ENCODE measurements at places on chromosomes 4 and X. TPM values are rescaled to one million over a fixed set of nuclear protein-coding genes. Genes with fewer than 3 reads are reported as not detected.

- no peak for DNase-seq
Observed at GRCh38 chr4:59247032-59247431, 1953.1 kb upstream of the ADGRL3 start.

The CYTL1 gene
- not detected for total RNA-seq

GRCh38 chrX:123696334-123696733 lies 36.5 kb downstream of the THOC2 start:
- no peak for DNase-seq

- no peak for DNase-seq
Observed at GRCh38 chr4:55037728-55038127, 87.7 kb downstream of the KDR start.

DNA sequence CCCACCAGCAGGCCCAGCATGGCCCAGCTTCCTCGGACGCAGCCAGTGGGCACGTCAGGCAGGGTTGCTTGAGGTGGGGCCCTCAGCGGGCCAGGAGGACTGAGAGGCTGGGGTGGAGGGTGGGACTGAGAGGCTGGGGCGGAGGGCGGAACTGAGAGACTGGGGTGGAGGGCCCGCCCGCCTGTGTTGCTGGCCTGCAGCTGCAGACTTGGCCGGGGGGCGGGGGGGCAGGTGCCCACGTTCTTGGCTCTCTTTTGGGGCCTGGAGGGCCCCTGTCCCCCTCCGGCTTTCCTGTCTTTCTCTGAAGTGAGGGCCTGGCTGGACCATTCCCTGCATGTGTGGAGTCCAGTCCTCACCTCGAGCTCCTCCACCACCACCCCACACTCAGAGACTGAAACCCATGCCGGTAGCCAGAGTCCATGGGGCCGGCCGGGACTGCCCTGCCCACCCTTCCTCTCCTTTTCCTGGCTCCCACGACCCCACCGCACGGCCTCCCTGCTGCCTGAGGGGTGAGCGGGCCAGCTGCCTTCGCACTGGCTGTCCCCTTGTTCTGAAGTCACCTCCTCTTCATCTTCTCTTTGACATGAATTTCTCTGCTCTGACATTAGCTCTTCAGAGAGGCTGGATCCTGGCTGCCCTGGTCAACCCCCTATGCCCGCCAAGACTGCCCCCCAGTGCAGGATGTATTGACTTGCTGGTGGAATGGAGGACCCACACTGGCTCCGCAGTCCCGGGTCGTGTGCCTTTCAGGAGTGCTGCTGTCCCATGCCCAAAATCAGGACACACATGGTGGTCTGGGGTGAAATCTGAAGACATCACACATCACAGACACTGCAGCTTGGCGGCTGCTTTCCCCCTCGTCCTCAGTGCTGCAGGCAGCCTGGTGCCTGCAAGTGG lies 10.1 kb upstream of the NKX1-1 start:
- DNase-seq, result peak; percentile 5

GRCh38 chrX:150364347-150365050 lies 1.4 kb downstream of the MAMLD1 start:
- DNase-seq, result peak; percentile 31

DNA sequence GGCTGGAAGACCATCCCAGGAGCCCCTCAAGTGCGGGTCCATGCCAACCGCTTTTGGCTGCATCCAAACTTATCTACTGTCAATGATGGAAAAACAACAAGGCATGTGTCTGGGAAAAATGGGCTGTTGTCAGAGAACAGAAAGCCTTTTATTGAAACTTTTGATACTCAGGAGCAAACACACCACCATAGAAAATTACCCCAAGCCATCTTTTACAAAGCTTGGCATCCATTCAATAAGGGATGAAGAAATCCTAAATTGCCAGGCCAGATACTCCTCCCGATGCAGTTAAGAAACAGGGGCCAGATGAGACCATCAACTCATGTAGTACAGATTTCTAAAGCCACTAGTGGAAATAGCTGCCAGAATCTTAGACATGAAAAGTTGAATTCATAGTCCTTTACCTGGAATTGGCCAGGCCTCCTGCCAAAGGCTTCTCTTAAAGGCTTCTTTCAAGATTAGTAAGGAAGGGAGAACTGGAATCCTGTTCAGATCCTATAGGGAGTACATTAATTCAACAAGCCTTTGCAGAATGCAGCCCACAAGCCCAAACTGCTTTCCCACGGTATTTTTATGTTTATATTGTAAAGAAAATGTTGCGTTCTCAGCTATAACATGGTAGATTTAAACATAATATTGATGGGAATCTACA lies 145.4 kb upstream of the MAP3K15 start:
- no peak for DNase-seq

- no peak for DNase-seq
Observed at GRCh38 chrX:129736491-129736890, 2.3 kb upstream of the XPNPEP2 start.

GRCh38 chr4:155900381-155900780 lies 3.1 kb upstream of the TDO2 start:
- DNase-seq, result no peak

DNA sequence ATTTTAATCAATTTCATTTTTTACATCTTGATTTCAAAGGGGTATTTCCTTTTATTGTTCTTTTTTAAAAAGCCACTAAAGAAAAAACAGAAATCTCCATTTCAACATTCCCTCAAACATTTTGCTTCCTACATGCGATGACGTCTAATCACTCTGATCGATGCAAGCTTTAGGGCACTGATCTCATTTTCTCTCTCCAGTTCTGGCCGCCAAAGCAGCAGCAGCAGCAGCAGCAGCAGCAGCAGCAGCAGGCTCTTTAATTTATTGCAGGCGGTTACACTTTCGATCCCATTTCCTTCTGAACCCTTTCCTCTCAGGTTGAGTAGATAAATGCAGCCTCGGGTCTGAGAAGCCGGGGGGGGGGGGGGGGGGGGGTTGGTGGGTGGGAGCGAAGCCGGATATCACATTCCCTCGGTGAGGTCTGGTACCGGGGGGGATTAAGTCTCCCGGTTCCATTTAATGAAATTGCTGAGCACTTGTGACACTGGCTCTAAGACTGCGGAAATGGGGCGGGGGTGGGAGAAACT lies 3.4 kb upstream of the PCDH7 start:
- DNase-seq, result no peak

DNA sequence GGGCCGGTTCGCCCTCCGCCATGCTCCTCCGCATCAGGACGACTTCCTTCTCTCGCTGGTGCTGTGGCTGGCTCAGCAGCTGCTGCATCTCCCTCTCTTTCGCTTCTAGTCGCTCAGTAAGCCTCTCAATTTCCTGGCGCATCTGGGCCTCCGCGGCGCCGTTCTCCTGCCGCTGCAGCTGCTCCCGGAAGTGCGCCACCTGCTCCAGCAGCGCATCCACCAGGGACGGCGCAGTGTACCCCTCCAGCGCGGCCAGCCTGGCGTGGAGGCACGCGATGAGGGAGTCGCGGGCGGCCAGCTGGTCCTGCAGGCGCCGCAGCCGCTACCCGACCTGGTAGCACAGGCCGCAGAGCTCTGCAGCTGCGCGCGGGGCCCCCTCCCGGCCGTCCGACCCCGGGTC lies 97.4 kb upstream of the MED14 start:
- no peak for DNase-seq

The ZDHHC15 gene
- 0.22 TPM for total RNA-seq

GRCh38 chr4:180380733-180381132 lies 1862.5 kb upstream of the TENM3 start:
- DNase-seq, result no peak

DNA sequence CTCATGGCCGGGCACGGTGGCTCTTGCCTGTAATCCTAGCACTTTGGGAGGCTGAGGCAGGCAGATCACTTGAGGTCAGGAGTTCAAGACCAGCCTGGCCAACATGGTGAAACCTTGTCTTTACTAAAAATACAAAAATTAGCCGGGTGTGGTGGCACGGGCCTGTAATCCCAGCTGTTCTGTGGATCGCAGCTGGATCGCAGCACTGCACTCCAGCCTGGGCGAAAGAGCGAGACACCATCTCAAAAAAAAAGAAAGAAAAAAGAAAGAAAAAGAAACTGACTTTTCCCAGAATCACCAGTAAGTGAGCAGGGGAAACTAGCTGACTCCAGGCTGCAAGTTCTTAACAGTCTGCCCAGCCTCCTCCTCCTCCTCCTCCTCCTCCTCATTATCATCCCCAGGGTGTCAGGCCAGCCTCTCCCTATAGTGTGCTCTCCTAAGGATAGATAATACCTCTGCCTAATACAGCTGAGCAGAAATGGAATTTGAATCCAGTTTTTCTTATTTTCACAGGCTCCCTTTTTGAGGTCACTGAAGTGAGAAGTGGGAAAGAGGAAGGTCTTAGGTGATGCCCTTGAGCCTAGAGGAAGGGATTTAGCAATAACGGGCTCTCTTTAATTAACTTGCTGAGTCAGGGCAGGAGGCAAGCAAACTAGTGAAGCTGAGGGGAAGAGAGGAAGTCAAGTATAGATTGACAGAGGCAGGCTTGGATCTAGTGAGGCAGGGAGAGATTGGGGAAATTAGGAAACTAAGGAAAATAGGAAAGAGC lies 11.8 kb upstream of the ELF2 start:
- no peak for DNase-seq

The MEPE gene
- not detected for total RNA-seq

GRCh38 chr4:187027272-187027671 lies 303.6 kb upstream of the FAT1 start:
- no peak for DNase-seq

DNA sequence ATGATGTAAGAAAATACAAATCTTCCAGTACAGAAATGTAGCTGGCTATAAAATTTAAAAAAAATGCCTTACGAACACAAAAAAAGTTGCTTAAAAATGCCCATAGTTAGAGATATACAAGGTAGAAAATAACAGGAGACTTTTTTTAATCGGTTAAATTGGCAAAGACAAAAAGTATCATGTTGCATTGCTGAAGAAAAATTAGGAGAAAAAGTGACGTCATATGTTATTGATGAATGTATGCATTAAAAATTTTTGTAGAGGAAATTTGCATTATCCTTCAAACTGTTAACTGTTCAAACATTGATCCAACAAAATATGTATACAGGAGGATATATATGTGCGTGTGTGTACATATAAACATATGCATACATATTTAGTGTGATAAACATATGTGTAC lies 1634.4 kb upstream of the PCDH7 start:
- DNase-seq, result no peak

Data from activated CD4-positive, alpha-beta memory T cell treated with anti-CD3 and anti-CD28 coated beads for 36 hours (primary cell).